ENCODE measurements at places on chromosomes 6 and 20. TPM values are rescaled to one million over a fixed set of nuclear protein-coding genes. Genes with fewer than 3 reads are reported as not detected.

NMBR gene
- total RNA-seq, result not detected

PLN gene
- total RNA-seq, result 0.08 TPM

MPIG6B gene
- not detected for total RNA-seq

ADTRP gene
- 1.1 TPM for total RNA-seq

DEFB132 gene
- total RNA-seq, result not detected

KIAA0408 gene
- total RNA-seq, result 0.11 TPM

MLN gene
- not detected for total RNA-seq

TCEA2 gene
- total RNA-seq, result 47.0 TPM

HNF4A gene
- total RNA-seq, result not detected

SLCO4A1 gene
- total RNA-seq, result 130 TPM

SLPI gene
- not detected for total RNA-seq

TMEM217 gene
- total RNA-seq, result not detected

LIN28B gene
- 3.6 TPM for total RNA-seq

AKAP12 gene
- total RNA-seq, result 126 TPM

FAXC gene
- 2.8 TPM for total RNA-seq

HTR1E gene
- total RNA-seq, result not detected

RIOK1 gene
- total RNA-seq, result 39.5 TPM

TINAG gene
- total RNA-seq, result not detected

AVP gene
- total RNA-seq, result not detected

OR2J2 gene
- not detected for total RNA-seq

CALHM4 gene
- not detected for total RNA-seq

PRKN gene
- total RNA-seq, result 1.8 TPM

EYS gene
- 1.8 TPM for total RNA-seq
